ENCODE measurements at places on chromosomes 11 and 22.

DNA sequence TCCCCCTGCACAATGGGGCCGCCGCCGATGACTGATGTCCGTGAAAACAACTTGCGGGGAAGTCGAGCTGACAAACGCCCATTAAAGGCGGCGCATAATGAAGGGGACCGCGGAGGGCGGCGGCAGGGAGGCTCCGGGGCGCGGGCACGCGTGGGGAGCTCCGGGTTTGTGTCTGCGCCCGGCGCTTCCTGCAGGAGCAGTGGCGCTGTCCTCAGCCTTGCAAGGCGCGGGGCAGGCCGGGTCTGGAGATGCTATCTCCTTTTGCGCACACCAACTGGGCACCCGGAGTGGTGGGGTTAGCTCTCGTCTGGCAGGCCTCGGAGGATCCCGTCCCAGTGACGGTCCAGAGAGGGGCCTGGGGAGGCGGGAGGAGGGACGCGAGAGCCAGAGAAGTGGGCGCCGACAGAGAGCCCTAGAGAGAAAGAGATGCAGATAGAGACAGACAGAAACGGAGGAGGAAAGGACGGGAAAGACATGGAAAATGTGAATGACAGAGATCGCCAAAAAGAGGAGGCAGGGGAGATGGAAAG, 390 bp upstream of the FGF3 start:
- DNase-seq, result no peak

DNA sequence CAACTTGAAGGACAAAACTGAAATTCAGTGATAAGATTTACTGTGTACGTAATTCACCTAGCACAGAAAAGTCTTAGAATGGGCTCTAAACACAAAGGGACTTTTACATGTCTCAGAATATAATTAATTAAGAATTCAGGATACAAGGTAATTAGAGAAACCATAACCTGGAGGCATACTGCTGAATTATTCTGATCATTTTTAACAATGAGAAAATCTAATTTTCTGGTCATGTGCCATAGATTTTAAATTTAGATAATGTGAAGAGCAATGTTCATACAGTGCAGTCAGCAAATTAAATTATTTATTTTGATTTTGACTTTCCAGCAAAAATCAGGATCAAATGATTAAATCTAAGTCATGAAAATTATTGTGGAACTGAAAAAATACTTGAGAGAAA, 67.0 kb upstream of the MTNR1B start:
- no peak for DNase-seq

DNA sequence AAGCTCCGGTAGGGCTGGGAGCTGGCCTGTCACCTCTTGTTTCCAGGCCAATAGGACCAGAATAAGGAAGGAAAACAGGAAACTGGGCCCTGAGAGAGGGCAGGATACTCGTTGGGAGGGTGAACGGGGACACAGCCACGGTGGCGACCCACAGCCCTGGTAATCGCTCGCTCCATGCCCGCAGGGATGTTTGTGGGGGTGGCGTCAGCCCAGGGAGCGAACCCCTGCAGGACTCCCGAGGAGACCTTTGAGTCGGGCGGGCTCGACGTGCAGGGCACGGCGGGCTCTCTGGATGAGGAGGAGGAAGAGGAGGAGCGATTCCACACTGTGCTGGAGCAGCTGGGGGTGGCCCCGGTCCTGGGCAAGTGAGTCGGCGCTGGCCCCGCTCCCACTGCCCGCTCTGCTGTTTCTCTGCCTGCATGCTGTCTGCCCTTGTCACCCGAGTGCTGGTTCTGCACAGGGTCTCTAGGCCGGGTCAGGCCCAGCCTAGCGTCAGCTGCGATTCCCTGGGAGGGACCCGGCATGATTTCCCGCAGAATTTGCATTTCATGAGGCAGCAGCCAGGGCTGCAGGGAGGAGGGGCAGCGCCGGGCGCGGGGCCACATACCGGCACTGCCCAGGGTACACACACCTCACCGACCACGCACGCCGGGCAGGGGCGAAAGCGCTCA, 1.6 kb downstream of the CRACR2B start:
- DNase-seq, result no peak

DNA sequence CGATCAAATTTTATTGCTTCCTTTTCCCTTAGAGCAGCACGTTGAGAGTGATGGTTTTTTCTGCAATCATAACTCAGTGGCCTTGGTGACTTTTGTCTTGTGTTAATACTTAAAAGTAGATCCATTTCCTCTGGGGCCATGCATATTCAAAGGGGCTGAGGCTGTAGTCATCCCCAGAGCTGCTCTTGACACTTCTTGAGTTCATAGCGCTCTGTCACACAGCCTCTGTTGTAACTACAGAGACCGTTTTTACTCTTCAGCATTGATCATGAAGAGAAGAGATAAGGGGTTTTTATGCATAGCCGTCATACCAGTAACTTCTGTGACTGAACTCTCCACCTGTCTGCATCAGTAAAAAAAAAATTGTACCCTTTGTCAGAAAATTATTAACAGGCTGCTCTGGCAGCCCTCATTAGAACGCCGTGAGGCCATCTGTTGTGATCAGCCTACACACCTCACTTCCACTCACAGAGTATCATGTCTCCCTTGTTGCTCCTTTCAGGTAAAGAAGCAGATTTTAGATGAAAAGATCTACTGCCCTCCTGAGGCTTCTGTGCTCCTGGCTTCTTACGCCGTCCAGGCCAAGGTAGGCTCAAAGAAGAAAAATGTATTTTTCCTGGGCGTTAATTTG, 38.4 kb downstream of the NF2 start:
- no peak for DNase-seq

- peak; percentile 55 for DNase-seq
These were observed 7.0 kb downstream of the MAP3K11 start for GRCh38 chr11:65606876-65607613.

GRCh38 chr11:10328314-10329098, 23.6 kb downstream of the ADM start:
- peak; percentile 81 for DNase-seq

GRCh38 chr11:2700415-2701211, 819 bp upstream of the KCNQ1OT1 start:
- DNase-seq, result no peak

DNA sequence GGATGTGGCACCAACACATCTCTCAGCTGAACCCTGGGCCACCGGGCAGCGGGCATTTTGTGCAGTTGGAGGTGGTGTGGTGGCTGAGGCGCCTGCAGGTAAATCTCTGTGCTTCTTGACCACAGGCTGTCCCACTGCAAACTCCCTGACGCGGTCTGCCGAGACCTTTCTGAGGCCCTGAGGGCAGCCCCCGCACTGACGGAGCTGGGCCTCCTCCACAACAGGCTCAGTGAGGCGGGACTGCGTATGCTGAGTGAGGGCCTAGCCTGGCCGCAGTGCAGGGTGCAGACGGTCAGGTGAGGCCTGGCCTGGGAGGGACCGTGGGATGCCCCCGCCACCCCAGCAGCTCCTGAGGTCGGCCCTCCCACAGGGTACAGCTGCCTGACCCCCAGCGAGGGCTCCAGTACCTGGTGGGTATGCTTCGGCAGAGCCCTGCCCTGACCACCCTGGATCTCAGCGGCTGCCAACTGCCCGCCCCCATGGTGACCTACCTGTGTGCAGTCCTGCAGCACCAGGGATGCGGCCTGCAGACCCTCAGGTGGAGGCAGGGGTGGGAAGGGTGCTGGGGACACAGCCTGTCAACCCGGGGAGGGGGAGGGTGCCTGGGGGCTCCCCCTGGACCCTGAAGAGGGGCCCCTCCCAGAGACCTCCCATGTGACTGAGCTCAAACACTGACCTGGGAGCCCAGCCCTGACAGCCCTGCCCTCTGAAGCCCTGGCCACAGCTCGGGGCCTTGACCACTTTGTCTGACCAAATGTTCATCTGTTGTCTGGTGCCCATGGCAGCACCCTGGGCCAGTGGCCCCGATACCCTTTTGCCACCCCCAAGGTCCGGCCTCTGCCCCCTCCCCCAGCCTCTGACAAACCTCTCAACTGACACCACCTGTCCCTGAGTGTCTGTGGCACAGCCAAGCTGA, 4.6 kb upstream of the PGGHG start:
- no peak for DNase-seq

GRCh38 chr11:87150936-87151335, 113.2 kb downstream of the TMEM135 start:
- peak; percentile 4 for DNase-seq

All from AG09309 (cell line).